ENCODE measurements at places on chromosomes 3 and 15.

- no peak for DNase-seq
These were observed 57.8 kb upstream of the ASB14 start for GRCh38 chr3:57350271-57350670.

- no peak for DNase-seq
These were observed 210.0 kb upstream of the NDN start for GRCh38 chr15:23897091-23897490.

- no peak for DNase-seq
These were observed 36.9 kb downstream of the APBA2 start for GRCh38 chr15:28922707-28923012.

GRCh38 chr3:171812811-171813210, 2.5 kb upstream of the PLD1 start:
- no peak for DNase-seq

DNA sequence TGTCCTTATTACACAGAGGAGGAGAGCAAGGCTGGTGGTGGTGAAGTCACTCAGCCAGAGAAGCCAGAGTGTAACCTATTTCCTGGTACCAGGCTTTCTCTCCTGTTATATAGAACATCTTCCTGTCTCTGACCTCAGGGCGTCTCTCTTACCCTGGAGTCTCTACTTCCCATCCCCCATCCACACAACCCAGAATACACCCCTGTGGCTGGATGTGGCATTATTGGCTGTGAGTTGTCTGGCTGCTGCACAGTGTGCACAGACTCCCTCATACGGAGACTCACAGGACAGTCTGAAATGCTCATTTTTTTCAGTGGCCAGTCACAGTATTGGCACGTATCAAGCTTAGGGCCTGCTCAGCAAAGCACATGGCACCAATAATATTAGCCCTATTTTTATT, 8.6 kb downstream of the PODXL2 start:
- DNase-seq = no peak

DNA sequence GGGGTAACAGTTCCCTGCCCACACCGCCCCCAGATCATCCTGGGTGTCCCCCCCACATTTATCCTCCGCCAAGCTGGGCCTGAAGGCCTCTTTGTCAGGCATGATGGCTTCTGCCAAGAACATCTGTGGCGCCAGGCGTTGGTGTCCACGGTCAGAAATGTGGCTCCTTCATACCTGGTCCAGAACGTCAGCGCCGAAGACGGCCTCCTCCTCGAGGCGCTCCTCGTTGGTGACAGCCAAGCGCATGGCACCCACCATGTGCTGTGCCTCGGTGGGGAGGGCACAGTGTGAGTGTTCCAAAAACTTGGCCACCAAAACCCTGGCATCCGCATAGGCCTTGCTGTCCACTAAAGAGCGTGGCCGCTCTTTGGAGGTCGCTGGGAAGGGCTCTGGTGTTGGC, 146.5 kb downstream of the NSMCE3 start:
- no peak for DNase-seq

GRCh38 chr3:133901847-133902246, 6.2 kb upstream of the RAB6B start:
- no peak for DNase-seq

- DNase-seq = no peak
These were observed 75.4 kb upstream of the RGMA start for GRCh38 chr15:93164409-93164808.

- DNase-seq = no peak
These were observed 326.7 kb upstream of the TBL1XR1 start for GRCh38 chr3:177523872-177524438.

DNA sequence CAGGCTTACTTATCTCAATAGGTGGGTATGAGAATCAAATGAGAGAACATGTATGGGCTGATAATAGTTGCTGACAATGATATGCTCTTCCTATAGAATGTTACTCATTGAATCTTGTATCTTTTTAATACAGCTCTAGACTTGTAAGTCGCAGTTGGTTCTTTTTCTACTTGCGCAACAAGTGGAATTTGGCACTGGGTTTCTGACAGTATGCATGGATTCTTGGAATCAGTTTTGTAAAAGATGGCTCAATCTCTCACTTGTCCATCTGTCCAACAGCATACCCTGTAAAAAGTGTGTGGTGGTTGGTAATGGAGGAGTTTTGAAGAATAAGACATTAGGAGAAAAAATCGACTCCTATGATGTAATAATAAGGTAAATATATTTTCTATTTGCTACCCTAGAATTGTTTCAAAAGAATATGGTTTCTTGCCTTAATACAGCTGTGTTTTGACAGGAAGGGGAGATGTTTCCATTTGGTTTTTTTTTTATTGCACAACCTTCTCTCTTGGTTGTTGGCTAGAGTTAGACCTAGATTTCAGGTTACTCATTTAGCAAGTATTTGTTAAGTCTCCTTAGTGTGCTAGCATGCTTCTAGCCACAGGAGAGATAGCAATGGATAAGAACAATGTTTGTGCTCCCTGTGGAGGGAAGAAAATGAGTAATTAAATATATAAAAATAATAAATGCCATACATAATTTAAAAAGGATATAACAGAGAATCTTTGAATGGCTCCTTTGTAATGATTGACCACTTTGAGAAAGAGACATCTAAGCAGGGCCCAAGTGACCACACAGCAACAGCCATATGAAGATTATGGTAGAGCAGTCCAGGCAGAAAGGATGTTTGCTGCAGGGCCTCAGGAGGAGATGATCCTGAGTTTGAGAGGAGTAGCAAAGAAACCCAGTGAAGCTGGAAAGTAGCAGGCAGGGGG, 21.8 kb downstream of the ST3GAL6 start:
- no peak for DNase-seq

DNA sequence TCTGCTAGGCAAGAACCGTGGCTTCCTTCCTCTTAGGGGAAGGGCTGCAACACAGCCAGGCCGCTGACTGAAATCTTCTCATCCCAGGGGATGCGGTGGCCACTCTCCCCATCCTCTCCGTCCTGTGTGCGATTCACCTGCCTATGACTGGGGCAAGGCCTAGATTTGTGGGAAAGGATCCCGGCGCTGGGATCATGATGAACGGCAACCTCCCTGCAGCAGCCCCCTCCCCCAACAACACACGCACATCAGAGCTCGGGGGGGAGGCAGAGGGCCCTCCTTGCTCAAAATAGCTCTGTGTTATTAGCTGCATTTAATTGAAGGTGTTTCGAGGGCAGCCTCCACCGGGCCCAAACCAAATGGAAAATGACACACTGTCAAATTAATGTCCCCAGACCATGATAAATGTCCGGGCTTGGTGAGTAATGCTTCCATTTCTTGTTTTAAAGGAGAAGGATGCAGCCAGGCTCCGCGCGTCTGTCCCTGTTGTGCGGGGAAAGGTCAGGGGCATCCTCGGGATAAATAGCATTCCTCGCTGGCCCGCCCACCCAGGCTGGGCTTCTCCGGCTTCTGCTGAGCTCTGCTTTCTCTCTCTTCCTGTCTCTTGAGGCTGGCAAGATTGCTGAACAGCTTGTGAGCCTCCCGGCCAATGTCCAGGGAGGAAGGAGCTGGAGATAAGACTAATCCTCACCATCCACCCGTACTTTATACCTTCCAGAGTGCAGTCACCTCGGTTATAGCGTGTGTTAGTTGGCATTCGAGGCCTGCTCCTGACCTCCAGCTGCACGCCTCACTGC, 56.4 kb upstream of the TLE3 start:
- DNase-seq = no peak

DNA sequence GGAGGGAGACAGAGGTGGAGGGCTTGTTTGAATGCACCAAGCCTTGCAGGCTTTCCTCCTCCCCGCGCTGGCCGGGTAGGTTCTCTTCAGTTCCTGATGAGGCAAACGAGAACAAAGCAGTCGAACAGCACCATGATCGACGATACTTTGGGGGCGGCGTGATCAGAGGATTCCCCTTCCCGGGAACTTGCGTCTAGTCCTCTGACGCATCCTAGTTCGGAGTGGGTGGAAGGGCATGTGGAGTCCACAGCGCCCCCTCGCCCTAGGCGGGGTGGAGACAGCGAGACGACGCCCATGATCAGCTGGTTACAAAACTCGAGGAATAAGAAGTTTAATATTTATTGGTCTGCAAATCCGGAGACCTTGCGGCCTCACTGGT, 452 bp upstream of the SV2B start:
- DNase-seq = peak; percentile 26

- peak; percentile 86 for DNase-seq
These were observed 1.3 kb upstream of the PIGZ start for GRCh38 chr3:196969660-196970546.

DNA sequence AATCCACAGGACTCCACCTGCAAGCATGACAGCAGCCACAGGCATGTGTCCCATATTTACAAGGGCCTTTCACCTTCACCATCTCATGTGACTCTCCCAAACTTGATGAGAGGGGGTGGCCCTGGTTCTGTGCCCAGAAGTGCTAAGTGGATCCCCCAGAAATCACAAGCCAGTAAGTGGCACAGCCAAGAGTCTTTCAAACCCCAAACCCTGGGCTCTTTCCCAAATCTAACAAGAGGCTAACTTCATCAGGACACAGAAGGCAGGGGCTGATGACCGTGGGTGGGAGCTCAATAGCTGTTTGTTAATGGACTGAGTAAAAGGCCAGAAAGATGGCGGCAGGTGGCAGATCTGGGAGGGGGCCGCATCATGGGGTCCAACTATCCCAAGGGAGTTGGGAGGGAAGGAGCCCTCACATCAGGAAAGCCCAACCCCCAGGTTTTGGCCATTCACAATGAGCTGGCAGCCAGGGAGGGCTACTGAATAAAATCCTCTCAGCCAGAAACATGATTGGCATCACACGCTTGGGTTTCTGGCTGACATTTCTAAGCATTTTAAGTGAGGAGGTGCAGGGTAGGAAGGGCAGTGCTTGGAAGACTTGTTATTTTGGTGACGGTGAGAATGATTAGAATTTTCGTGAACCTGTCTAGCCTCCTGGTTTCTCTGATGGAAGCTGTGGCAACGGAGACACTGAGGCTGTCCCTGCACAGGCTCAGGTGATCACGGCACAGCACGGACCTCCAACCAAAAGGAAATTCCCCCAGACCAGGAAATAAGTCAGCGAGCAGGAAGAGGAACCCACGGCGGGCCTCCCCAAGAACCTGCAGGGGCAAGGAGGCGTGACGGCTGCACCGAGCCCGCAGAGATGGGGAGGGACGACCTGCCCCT, 109.3 kb downstream of the OXNAD1 start:
- peak; percentile 47 for DNase-seq

GRCh38 chr3:135138776-135139175, 343.7 kb downstream of the EPHB1 start:
- DNase-seq = no peak

DNA sequence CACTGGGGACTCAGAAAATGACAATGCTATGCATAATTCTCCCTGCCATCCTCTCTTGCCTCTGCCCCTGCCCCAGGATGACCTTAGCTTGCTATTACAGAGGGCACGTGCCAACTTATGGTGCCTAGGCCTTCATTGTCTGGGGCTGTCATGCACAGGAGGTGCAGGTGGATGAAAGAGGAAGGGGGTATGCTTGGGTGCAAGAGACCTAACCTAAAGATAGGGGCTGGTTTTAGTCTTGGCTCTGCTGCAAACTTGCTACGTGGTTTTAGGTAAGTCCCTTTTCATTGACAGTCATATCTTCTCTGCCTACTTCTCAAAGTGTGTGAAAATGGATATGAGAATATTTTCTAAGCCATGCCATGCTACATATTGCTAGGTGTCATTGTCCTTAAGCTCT, 161.3 kb downstream of the EPHB1 start:
- no peak for DNase-seq

DNA sequence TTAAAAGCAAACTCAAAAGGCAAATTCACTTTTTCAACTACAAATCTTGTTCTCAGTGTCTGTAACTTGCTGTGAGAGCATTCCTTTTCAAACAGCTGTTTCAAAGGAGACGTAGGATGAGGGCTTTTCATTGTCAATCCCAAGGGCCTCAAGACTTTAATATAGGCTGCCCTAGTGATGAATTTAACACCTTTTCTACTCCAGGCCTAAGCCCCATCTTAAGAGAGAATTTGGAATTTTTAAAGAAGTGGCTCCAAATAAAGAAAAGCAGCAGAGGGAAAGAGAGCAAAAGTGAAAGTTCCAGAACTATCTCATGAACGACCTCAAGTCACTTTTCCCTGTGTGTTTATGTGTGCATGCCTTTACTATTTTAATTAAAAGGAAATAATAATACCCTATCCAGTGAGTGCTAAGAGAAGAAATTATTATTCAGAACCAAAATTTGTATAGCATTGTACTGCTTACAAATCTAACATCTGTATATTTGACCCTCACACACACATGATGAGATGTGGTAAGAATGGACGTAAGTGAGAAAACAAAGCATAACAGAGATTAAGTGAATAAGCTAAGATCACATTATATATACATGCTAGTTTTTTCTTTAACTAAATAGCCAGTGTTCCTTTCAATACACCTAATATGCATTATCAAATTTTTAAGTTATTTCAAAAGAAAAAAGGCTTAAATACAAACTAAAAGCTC, 196.4 kb downstream of the VGLL3 start:
- DNase-seq = no peak

- no peak for DNase-seq
These were observed 27.7 kb upstream of the HHATL start for GRCh38 chr3:42730294-42730693.

GRCh38 chr3:100029689-100030088, 84.6 kb downstream of the FILIP1L start:
- no peak for DNase-seq

Measured in endothelial cell (in vitro differentiated cells).